Amniotic stem cell (primary cell): ENCODE measurements at places on chromosomes 11 and 22.

DNA sequence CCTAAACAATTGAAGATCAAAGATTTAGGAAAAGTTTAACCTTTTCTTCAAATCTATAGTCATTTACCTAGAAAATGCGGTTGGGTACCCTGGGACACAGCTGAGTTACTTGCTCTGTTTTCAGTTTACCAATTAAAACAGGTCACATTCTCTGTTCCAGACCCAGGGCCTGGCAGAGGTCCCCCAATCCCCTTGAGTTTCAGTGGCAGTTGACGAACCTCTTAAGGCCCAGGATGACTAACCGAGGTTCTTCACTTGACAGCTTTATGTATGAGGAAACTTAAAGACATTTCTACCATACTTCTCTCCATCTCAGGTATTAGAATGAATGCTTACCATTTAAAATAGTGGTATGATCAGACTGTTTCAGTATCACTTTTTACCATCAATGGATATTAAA is 16.3 kb downstream of the LDHAL6A start:
- DNase-seq: no peak

DNA sequence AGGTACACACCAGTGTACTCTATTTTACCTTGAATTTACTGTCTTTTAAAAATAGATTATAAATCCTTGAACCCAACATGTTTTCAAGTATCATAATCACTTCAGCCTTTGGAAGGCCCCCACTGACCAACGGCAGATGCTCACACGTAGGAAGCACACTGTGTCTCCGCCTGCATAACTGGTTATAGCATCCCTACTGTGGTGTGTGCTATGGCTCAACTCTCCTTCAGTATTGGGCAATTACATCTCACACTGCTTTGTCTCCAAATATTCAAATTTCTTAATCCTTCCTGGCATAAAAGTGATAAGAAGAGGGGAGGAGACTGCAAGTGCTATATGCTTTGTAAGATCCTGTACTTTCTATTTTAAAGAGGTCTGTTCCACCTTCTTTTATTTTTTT is 165.7 kb downstream of the CADM1 start:
- DNase-seq: no peak

- no peak for DNase-seq
These were observed 2370.9 kb upstream of the RAG2 start for GRCh38 chr11:38968951-38969350.

GRCh38 chr11:3929232-3929631 is 73.8 kb downstream of the STIM1 start:
- DNase-seq: no peak

GRCh38 chr11:110452720-110453119 is 23.0 kb downstream of the FDX1 start:
- no peak for DNase-seq

- no peak for DNase-seq
These were observed 627 bp upstream of the APOA5 start for GRCh38 chr11:116792144-116792868.

DNA sequence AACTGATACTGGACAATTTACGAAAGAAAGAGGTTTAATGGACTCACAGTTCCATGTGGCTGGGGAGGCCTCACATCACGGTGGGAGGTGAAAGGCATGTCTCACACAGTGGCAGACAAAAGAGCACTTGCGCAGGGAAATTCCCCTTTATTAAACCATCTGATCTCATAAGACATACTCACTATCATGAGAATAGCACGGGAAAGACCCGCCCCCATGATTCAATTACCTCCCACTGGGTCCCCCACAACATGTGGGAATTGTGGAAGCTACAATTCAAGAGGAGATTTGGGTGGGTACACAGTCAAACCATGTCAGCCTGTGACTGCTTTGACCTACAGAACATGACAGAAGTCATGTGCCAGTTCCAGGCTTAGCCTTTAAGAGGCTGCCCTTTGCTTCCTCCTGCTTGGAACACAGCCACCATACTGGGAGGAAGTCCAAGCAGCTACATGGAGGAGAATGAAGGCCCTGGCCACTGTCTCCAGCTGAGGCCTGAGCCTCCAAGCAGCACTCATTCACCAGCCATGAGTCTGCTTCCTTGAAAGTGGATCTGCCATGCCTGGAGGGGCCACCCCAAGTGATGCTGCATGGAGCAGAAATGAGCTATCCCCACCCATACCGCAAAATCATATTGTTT is 10.9 kb upstream of the GAL start:
- no peak for DNase-seq

DNA sequence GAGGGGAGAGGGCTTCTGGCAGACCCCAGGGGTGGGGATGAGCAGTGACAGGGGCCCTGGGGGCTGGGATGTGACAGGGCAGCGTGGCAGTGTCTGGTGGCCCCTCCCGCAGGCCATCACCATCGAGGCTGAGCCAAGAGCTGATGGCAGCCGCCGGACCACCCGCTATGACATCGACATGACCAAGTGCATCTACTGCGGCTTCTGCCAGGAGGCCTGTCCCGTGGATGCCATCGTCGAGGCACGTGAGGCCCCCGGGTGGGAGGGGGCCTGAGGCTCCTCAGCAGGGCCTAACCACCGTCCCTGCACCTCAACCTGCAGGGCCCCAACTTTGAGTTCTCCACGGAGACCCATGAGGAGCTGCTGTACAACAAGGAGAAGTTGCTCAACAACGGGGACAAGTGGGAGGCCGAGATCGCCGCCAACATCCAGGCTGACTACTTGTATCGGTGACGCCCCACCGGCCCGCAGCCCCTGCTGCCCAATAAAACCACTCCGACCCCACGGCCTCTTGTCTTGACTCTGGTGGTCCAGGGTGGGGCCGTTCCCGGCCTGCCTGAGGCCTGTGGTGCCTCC is 2.6 kb upstream of the TCIRG1 start:
- no peak for DNase-seq

GRCh38 chr11:59197991-59198390 is 14.7 kb downstream of the MPEG1 start:
- no peak for DNase-seq

DNA sequence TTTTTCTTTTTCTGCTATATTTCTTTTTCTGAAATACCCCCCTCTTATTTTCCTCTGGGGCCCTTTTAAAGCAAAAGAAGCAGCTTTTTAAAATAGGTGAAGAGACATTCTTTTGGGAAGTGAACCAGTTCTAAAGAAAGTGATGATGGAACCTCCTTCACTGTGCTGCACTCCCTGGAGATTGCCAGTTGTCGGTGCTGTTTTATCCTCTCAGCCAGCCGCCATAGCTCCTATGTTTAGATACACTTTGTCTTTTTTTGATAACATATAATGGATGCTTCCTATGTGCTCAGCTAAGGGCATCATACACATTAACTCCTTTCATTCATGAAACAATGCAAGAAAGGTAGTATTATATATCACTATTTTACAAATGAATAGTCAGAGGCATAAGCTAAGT is 14.0 kb downstream of the CFAP300 start:
- DNase-seq: no peak

DNA sequence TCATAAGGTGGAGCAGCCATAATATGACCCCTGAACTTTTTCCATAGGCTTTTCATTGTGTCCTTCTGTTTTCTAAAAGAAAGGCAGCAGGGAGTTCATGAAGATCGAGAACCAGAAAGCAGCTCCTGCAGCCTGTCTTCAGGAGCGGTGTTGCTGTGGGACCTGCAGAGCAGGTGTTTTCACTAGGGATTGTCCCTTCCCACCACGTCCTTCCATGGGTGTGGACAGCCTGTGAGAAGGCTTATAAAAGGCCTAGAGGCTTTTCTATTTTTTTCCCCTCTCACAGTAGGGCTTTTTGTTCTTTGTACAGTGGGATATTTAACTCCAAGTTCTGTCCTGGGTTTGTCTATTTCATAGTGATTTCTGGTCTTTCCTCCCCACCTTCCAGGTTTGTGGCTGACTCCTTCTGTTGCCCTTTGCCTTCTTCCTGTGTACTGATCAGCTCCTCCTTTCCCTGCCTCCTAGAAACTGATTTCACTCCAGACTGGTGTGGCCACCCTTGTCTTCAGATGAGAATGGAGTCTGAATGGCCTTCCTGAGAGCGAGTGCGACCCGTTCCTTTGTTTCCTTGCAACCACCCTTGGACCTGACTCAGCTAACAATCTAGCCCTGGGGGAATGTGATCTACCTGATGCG is 10.1 kb downstream of the MRPL16 start:
- DNase-seq: no peak

DNA sequence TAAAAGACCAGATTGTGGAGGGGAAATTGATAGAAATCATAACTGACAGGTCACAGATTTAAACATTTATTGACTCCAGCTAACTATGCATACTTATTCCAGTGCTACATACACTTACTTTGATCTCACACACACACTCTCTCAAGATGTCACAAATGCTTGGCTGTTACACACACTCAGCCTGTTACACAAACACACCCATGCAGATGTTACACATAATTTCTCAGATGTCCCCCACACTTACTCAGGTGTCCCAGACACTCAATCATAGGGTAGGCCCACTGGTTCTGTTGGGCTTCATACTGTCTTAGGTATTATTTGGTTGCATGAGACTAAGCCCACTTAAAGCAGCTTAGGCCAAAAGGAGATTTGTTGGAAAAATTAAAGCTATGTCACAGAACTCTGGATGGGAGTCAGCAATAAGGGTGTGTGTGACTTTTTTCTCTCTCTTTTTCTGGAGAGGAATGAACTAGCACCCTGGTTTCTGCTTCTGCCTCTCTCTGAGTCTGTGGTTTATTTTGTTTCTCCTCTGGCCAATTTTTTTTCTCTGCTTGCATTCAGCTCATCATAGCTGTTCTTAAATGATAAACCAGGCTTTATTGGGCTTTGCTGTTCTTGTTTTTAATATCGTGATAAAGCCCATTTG is 179.4 kb downstream of the INSC start:
- DNase-seq: no peak

DNA sequence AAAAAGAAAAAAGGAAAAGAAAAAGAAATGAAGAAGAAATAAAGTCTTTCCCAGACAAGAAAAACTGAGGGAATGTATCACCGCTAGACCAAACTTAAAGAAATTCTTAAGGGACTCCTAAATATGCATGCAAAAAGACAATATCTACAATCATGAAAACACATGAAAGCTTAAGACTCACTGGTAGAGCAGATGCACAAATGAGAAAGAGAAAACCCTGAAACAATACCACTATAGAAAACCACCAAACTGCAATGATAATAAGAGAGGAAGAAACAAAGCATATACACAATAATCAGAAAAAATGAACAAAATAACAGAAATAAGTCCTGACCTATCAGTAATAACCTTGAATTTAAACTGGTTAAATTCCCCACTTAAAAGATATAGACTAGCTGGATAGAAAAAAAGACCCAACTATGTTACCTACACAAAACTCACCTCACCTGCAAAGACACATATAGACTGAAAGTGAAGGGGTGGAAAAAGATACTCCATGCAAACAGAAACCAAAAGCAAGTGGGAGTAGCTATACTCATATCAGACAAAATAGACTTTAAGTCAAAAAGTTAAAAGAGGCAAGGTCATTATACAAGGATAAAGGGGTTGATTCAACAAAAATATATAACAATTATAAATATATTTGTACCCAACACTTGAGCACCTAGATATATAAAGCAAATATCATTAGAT is 61.3 kb upstream of the NARS2 start:
- no peak for DNase-seq

DNA sequence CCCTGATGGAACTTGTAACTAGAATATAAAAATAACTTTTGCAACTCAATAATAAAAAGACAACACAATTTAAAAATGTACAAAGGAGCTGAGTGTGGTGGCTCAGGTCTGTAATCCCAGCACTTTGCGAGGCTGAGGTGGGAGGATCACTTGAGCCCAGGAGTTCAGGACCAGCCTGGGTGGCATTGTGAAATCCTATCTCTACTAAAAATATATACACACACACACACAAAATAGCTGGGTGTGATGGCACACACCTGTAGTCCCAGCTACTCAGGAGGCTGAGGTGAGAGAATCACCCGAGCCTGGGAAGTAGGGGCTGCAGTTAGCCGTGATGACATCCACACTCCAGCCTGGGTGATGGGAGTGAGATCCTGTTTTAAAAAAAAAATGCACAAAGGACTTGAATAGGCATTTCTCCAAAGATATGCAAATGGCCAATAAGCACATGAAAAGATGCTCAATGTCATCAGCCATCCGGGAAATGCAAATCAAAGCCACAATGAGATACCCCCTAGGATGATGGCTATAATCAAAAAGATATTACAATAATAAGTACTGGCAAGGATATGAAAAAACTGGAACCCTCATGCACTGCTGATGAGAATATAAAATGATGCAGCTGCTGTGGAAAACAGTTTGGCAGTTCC is 59.8 kb upstream of the SEPTIN5 start:
- no peak for DNase-seq

GRCh38 chr11:90373971-90374370 is 151.1 kb upstream of the CHORDC1 start:
- no peak for DNase-seq

- DNase-seq: no peak
These were observed 85.9 kb downstream of the SBF2 start for GRCh38 chr11:10208131-10208575.
